ENCODE measurements at places on chromosomes 1 and 21. TPM values are rescaled to one million over a fixed set of nuclear protein-coding genes. Genes with fewer than 3 reads are reported as not detected.

DNA sequence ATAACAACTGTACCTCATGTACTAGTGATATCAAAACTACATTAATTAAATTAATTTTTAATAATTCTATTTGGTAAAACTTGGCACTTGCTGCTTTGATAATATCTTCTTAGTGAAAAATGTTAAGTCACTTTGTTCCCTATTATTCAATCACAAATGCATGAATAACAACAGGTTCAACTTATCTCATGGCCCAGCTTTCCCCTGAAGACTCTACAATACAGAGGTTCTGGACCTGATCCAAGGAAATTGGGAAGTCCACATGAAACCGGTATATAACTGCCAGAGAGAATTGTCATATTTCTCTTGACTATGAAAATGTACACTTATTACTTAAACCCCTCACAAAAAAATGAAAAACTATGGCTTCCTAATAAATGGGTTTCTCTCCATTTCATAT lies 33.9 kb upstream of the PTPRC start:
- DNase-seq = no peak

DNA sequence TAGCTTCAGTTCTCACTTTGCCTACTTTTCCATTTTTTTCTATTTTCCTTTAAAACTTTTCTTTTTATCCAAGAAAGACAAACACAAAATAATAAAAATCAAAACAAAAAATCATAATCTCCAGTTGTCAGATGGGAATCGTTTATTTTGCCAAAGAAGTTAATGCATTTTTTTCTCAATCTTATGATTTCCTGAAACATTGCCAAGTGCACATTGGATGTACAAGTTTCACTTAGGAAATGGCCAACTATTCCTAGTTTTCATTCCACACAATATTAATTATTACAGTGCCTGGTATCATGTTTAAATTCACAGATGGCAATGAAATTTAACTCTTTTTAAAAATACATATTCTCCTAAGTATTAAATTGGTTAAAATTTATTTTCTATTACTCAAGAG lies 1050.5 kb downstream of the TTLL7 start:
- no peak for DNase-seq

- peak; percentile 53 for DNase-seq
Measured at GRCh38 chr1:215835951-215836350, 268.8 kb downstream of the KCTD3 start.

GRCh38 chr1:26358411-26359384 lies 4.8 kb upstream of the CRYBG2 start:
- DNase-seq = no peak

MMEL1 gene
- under 0.01 TPM for total RNA-seq

PAX7 gene
- not detected for total RNA-seq
